ENCODE measurements at places on chromosomes 4 and X. TPM values are rescaled to one million over a fixed set of nuclear protein-coding genes. Genes with fewer than 3 reads are reported as not detected.

WNK3 gene
- 0.46 TPM for total RNA-seq

SULT1E1 gene
- total RNA-seq: not detected

DNA sequence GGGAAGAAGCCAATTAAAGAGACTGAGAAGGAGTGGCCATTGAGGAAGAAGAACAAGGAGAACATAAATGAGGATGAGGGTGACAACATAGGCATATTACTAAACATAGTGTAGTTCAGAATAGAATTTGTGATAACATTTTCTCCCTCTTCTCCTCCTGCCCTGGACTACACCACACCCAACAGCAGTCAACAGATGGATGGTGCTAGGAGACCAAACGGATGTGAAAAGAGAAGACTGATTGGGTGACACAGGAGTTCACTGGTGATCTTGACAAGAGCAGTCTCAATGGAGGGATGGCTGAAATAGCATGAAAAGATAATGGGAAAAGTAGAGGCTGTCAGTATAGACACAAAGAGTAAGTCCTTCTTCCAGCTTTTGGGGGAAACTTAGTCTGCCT lies 226.5 kb upstream of the FGF13 start:
- no peak for DNase-seq

GRCh38 chr4:125011646-125012045 lies 299.1 kb upstream of the ANKRD50 start:
- no peak for DNase-seq

- peak; percentile 40 for DNase-seq
Observed at GRCh38 chr4:98663226-98664006, 5.0 kb upstream of the TSPAN5 start.

GRCh38 chrX:122625239-122625638 lies 558.8 kb upstream of the GRIA3 start:
- DNase-seq: no peak

DNA sequence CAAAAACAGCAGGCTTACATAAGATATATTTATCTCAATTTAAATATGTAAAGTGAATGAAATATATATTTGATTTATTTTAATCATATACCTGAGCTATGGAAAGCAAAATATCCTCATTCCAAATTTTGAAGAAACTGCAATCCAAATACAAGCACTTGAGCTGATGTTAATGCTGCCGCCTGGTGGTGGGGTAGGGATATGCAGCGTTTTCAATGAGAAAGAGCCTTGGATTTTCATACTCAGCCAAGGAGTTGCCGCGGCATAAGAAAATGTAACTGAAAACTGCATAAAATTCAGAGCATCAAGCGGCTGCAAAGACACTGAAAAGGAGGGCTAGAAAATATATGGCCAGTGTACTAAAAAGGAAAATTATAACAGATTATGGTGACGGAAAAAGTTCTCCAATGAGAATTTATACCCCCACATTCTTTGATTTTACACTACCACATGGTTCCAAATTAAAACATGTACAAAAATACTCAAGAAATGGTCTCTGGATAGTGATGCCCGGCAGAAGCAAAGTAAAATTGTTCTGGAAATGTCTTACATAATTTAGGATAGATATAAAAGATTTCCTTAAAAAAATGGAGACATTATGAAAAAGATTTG lies 660.3 kb upstream of the PITX2 start:
- DNase-seq: peak; percentile 15

DNA sequence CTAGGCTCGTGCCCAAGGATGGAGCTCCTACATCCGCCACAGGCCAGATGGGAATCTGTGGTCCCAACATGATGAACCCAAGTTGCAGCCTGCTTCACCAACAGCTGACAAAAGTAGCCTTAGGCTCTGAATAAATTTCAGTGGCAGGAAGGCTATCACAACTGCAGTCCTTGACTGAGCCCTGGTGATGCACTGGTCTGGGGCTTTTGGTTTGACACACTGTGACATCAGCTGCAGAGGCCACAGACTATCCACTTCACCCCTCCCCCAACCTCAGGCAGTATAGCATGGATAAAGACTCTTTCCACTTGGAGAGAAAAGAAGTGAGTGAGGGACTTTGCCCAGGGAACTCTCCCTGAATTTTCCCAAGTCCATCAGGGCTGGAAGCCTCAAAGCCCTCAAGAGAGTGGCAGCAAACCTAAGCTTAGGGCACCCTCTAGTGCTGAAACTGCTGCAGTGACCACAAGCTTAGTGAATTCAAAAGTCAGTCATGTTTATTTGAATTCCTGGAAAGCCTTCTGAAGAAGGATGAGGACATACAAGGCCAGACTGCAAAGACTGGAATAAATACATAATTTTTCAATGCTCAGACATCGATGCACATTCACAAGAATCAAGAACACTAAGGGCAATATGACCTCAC lies 135.0 kb upstream of the TENT5D start:
- no peak for DNase-seq

MAMLD1 gene
- 1.4 TPM for total RNA-seq

TLR2 gene
- 3.6 TPM for total RNA-seq

DNA sequence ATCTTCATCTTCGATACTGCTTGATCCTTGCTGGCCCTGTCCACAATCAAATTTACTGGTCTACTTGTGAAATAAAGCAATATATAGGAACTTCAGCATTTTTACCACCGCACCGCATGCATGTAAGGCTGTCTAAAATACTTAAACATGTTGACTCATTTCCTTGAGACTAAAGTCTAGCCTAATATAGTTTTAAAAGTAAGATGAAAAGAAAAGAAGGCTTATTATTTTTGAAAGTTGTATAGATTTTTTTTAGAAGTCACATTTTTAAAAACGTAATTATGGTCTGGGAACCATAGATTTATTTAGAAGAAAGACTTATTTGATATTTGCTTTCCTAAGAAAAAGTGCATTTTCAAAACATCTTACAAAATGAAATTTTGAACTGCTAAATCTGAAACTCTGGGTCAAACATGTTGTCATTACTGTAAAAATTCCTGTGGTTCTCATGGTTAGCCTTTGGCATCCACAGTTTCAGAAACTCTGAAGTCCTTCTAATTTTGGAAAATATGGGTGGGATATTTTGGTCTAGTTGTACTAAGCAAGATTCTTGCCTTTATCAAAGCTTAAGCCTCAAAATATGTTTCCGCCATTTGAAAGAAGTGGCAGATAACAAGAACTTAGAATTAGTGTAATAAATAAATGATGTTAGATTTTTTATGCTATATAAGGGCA lies 423.5 kb upstream of the CTSO start:
- DNase-seq: no peak

FAM184B gene
- total RNA-seq: 0.05 TPM

GRCh38 chrX:120315776-120316175 lies 4.5 kb upstream of the TMEM255A start:
- no peak for DNase-seq

RPA4 gene
- total RNA-seq: 0.81 TPM

SMIM31 gene
- total RNA-seq: not detected

FBXW7 gene
- total RNA-seq: 102 TPM

Data from activated B cell treated with CpG ODN at 0.5 μM for 24 hours (primary cell).